Left lobe of liver (tissue), 2 donors: ENCODE measurements at places on chromosomes 3 and 15.

- no peak for DNase-seq
Measured at GRCh38 chr3:39114456-39114855, 7.0 kb downstream of the TTC21A start.

DNA sequence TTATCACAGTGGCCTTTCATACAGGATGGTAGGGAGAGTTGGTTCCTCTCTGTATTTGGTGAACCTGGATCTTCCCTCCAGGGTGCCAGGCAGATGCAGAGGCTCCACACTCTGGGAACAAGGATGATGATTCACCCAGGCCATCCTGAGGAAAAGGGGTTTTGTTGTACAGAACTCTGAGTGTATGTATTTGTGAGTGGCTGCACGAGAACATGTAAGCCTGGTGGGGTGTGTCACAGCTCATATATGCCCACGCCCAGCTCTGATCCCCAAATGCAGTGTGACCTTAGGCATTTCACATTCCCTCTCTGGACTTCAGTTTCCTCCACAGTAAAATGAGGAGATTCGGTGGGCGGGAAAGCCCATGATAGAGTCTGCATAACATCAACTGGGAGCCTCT, 11.6 kb upstream of the CILP start:
- DNase-seq = no peak

DNA sequence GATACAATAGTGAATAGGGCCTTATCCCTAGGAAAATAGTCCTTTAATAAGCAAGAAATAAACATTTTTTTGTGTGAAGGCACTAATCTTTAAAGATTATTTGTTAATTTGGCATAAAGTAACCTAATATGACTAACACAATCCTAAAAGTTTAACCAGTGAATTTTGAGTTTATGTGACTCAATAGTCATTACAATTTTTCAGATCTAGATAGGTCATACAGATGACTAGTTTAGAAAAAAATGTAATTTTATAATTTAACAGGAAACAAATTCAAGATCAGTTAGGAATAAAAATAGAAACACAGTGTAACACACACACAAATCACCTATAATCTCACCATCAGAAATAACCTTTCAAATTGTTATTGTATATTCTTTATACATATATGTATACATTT, 620.7 kb upstream of the ALCAM start:
- DNase-seq = no peak

- no peak for DNase-seq
Measured at GRCh38 chr15:40512440-40512839, 41.7 kb downstream of the CHST14 start.
